Activated CD4-positive, alpha-beta T cell treated with anti-CD3 and anti-CD28 coated beads, Interleukin-2, amount 10 ng/mL, durations not matched to agents 24 days and 14 days (primary cell): ENCODE measurements at places on chromosomes 7 and 10.

GRCh38 chr7:109930049-109930448 is 1160.9 kb upstream of the LRRN3 start:
- DNase-seq: no peak

- no peak for DNase-seq
Measured at GRCh38 chr10:36450380-36450779, 675.0 kb upstream of the ANKRD30A start.

GRCh38 chr10:94008526-94008925 is 14.8 kb downstream of the PLCE1 start:
- DNase-seq: no peak

DNA sequence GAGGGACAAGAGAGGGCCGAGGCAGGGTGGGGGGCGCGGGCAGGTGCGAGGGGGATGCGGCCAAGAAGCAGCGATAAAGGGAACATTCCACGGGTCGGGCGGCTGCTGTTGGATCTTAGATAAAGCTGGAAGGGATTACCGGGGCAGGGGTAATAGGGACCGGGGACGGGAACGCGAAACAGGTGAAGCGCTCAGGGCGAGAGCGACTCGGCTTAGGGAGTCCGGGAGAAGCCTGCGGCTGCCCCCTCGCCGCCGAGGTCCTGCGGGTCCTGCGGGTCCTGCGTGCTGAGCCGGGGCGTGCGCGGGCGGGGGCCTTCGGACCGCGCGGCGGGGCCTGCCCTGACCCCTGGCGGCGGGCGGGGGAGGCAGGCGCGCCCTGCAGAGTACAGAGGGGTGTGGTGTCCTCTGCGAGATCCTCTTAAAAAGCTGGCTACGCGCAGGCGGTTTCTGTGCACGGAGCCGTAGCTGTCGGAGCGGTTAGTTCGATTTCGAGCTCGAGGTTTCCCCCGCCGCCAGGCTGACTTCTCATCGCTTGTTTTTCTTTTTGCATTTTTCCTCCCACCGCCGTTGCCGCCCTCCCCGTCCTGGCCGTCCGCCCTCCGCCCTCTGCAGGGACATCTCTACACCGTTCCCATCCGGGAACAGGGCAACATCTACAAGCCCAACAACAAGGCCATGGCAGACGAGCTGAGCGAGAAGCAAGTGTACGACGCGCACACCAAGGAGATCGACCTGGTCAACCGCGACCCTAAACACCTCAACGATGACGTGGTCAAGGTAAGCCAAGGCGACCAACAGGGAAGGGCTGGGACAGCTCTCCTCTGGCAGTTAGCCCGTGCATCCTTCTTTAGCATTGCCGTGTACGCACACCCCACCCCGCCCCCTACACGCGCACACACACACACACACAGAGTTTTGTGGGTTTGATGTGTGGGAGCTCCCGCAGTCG is 1.4 kb downstream of the CAV1 start:
- DNase-seq: peak; percentile 89

- no peak for DNase-seq
Measured at GRCh38 chr7:103859709-103860108, 129.7 kb downstream of the RELN start.

- DNase-seq: no peak
Measured at GRCh38 chr7:130887957-130888371, 154.0 kb upstream of the KLF14 start.

GRCh38 chr7:139471740-139472353 is 11.6 kb downstream of the KLRG2 start:
- no peak for DNase-seq

DNA sequence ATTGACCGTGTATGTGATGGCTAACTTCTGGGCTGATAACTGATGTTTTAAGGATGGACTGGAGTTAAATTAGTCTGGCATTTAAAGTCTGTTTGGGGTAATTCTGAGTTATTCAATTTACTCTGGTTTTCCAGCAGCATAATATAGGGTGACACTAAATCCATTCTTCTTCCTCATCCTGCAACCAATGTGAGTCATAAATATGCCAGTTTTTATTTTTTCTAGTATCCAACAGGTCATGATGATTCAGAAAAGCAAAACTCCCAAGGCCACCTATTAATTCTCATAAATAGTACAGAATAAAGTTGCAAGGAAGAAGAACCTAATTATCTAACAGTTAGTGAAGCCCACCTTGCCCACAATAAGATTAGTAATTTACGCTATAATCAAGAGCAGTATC is 7.5 kb upstream of the EPHB6 start:
- no peak for DNase-seq

GRCh38 chr7:69787736-69788431 is 189.6 kb downstream of the AUTS2 start:
- no peak for DNase-seq

DNA sequence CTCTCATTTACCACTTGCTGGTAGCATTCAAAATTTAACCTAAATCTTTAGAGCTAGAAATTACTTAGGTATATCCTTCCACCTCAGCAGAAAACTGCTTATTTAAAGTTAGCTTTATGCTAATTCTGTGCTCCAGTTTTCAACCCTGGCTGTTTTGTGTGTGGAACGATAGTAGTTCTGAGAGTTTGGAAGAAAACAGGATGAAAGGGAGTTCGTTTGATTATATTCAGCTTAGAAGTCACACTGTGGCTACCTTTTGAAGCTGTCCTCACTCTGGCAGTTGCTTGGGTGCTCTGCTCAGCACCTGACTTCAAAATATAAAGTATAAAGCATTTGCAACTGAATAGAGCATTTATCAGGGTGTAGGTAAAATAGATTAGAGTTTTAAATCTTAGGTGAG is 2.6 kb upstream of the ASCC1 start:
- DNase-seq: no peak

- DNase-seq: no peak
Measured at GRCh38 chr10:60139798-60140566, 233.6 kb upstream of the CCDC6 start.

GRCh38 chr7:157558516-157558874 is 221.7 kb downstream of the DNAJB6 start:
- DNase-seq: no peak

GRCh38 chr7:108650467-108650866 is 80.8 kb downstream of the DNAJB9 start:
- DNase-seq: no peak
